ENCODE measurements at places on chromosomes 1 and 21.

GRCh38 chr1:154878371-154879037, 8.4 kb upstream of the KCNN3 start:
- peak; percentile 92 for DNase-seq

GRCh38 chr1:59690171-59690930, 124.4 kb upstream of the HOOK1 start:
- DNase-seq = no peak

DNA sequence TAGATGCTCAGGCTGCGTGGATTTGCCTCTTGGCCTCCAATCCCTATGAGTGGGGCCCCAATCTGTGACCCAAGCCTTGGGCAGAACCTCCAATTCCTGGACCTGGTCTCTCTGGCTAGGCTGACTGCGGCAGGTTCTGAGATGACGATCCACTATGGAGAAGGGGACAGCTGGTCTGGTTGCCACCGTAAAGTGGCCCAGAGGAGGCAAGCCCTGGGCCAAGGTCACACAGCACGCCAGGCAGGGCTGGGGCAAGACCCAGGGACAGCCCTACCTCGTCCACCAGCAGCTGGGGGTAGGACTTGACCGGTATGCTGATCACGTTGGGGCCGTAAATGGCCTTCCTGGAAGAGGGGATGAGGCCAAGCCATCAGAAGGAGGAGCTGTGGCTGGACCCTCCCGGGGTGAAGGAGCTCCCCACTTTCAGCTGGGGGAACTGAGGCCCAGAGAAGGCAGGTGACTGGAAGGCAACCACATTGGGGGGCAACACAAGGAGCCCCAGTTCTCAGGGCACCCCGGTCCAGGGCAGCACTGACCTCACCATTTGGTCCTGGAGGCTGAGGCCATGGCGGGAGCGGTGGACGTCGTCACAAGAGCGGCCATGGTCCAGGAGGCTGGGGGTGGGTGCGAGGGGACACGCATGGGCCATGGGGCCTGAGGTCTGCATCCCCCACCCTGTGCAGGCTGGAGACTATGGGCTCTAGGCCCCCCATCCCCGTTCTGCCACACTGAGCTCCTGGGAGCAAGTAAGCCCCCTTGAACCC, 9.8 kb downstream of the ATP13A2 start:
- DNase-seq = no peak

DNA sequence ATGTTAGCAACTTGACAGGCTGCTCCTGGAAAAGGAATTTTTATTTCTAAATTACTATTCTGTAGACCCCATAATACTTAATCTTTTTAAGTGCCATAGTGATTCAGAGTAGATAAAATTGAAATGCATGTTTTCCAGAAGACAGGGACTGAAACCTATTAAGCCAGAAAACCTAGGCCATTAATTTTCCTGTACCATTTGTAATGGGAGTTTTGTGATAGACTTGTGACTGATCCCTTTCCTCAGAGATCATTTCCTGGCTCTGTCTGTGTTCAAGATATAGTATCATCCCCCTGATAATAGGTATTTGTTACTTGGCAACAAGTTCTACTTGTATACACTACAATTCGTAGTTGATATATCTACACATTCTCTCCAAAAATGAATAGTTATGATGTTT, 1609.8 kb downstream of the AMY1C start:
- no peak for DNase-seq

- no peak for DNase-seq
These were observed 26.4 kb downstream of the FOXO6 start for GRCh38 chr1:41387667-41388091.

- DNase-seq = no peak
These were observed 61.2 kb downstream of the GBP6 start for GRCh38 chr1:89425056-89425455.

DNA sequence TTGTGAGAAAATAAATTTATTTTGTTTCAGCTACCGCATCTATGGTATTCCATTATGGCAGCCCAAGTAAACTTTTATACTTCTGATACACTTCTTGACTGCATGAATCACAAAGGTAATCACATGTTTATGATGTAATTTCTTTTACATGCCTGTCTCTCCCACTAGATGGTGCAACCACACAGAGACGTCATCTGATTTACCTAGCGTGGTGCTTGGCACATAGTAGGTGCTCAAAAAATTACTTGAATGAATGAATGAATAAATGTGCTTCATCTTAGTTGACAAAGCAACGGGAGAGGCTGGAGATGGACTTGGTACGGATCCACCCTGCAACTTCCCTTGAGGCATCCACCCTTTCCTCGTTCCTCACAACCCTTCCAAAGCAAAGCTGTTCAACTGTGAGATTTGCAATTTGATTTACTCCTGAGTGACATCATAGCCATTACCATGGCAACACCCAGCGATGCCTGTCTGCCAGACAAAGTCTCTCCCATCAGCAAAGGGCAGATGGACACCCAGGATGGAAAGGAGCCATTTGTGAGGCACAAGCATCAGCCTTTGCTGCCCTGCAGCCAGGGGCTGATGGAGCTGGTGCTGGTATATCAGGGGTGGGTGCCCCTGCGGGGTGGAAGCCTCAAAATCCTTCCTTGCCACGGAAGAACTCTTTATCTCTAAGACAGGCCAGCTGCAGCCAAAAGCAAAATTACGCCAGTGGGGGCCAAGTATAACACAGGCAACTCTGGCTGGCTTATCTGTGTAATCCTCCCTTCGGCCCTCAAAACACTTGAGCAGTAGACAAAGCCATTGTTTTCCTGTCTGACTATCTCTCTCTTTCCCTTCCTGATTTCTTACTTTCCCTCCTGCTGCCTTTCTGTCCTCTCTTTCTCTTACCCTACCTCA, 18.9 kb upstream of the VWA5B1 start:
- no peak for DNase-seq

DNA sequence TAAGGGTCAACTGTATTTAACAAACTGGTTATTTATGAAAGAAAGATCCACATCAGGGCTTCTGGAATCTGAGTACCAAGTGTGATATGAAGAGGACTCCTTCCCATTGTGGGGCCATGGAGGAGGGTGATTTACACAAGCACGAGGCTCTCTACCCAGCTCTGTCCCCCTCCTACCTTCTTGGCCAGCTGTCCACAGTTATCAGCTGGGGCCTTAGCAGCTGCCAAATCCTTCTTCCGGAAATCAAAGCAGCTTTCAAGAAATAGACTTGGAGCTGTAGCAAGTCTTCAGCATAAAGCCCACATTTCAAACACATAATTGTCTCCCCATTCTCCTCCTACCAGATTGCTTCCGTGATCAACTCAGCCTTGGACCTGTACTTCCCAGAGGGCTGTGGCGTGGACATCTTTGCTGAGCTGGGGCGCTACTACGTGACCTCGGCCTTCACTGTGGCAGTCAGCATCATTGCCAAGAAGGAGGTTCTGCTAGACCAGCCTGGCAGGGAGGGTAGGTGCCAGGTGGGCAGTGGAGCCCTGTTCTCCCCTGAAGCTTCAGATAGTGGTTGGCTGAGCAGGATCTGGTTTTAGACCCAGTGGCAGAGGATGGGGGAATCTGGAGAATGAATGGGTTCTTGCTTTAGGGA, 15.5 kb downstream of the AZIN2 start:
- no peak for DNase-seq

DNA sequence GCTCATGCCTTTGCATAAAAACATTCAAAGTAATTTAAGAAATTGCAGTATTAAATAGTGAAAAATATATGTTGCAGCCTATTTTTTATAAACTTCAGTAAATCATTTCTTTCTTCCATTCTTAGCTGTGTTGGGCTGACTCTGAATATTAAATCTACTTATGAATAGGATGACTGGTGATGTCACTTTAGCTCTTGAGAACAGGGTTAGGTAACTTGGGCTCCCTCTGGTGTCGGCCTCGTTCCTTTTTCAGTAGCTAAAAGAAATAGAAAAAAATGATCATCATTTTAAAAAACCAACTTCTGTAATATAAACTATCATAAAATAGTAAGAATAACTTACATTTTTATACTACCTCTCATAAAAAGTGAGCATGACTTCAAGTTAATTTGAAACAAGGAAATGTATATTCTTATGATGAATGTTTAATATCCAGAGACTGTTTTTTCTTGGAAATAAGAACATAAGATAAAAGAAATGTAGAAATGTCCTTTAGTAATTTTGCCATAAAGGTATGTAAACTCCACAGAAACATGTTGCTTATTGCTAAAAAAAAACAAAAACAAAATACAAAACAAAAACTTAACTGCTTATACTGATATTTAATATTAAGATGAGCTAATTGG, 26.8 kb upstream of the NCAM2 start:
- DNase-seq = no peak

- no peak for DNase-seq
These were observed 108.5 kb downstream of the NIBAN1 start for GRCh38 chr1:184865831-184866230.

DNA sequence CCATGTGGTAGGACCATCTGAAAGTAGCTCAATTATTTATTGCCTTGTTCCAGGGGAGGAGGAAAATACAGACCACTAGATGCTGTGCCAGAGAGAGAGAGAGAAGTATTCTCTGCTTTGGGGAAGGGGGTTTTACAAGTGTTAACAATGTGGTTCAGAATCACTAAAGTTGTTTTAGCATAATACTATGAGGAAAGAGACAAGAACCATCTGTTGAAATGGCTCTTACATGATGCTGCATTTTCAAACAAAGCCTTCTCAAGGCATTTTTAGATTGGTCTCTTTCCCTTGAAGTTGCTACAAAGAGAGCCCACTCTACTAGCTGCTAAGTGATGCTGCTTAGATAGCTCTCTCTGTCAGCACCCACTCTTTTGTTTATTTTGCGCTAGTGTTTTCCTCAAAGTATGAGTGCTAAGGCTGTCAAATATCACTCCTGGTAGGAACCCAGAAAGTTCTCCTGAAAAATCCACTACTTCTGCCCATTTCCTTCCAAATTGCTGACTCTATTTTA, 255.1 kb downstream of the NFIA start:
- DNase-seq = no peak

DNA sequence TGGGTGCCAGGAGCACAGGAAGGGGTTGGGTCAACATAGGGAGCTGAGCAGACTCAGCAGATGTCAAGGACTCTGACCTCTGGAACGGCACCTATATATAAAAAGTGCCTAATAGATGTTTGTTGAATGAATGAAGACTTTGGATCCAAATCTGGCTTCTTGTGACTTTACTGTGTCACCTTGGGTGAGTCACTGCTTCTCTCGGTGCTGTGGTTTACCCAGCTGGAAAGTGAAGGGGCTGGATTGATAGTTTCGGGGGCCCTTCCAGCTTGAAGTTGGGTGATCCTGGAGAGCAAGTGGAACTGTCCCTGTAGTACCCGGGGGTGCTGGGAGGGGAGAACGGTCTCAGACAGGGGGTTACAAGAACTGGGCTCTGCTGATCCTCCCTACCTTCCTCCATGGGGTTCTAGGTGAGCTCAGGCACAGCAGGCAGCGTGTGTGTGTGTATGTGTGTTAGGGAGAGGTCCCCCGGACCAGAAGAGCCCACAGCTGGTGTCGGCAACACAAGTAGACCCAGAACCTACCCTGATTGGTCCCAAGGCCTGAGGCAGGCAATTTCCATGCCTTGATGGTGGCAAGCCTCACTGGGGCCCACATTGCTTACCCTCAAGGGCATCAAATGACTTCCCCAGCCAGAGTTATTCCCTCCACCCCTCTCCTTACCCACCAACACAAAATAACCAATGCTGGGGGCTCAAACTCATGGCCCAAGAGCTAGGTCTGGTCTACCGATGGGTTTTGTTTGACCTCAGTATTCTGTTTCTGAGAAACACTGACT, 5.5 kb upstream of the PADI1 start:
- no peak for DNase-seq

- no peak for DNase-seq
These were observed 125.7 kb upstream of the TMPRSS15 start for GRCh38 chr21:18529254-18529653.

GRCh38 chr1:24465638-24466037, 37.0 kb upstream of the RCAN3 start:
- DNase-seq = no peak

DNA sequence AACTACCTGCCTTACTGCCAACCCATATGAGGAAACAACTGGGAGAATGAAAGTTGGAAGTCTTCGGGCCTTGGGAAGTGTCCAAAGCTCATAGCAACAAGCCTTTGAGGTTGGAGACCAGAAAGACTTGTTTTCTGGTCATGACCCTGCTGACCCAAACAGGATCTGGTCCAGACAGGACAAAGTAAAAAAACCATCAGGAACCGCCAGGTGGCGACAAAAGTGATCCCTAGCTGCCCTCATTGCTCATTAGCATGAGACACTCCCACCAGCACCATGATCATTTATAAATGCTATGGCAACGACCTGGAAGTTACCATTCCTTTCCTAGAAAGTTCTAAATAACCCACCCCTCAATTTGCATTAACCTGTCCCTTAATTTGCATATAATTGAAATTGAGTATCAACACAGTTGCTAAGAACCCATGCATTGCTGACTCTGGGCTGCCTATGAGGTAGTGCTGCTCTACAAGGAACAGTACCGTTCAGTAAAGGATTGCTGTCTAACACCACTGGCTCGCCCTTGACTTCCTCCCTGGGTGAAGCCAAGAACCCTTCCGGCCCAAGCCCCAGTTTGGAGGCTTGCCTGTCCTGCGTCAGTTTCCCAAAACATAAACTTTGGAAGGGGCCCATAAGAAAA, 89.0 kb downstream of the URB2 start:
- DNase-seq = no peak

DNA sequence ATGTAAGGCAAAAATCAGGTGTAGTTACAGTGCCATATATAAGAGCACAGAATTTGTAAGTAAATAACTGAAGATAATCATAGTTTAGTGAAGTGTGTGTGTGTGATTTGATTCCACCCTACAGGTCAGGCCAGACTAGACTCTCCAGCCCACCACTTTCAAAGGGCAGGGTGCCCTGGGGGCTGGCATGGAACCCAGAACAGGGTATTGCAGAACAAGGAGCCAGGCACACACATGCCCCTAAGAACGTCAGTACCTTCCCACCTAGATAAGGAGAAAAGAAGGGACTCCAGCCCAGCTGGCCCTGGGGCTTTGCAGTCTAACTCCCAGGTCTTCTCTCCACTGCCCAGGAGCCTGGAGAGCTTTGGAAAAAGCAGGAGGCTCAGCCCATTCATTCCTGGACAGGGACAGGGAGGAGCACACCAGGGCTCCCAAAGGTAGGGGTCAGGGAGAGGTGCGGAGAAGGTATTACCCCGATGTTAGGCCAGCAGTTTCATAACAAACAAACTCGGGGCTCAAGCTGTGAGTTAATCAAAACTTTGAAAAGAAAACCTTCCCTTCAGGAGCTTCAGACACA, 149.7 kb upstream of the VANGL1 start:
- peak; percentile 73 for DNase-seq

DNA sequence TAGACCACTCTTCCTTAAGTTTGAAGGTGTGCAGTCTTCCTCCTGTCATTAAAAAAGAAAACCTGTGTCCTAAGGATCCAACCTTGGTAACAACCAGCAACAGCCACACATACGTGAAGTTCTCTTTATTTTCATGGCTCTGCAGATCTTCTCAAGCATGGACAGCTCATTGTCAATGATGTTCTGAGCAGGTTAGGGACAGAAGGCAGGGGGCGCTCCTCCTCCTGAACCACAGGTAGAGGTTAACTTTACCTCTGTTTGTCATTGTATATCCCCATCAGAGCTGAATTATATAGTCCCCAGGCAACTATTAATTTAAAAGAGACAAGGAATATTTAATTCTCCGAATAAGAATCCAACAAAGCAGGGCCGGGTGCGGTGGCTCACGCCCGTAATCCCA, 52.5 kb upstream of the CR2 start:
- no peak for DNase-seq

- no peak for DNase-seq
These were observed at the start of gene NR0B2 for GRCh38 chr1:26913754-26914619. NR0B2 (minus strand) TSS chr1:26913975; CDS start chr1:26913940, 35 bp downstream.

- DNase-seq = no peak
These were observed 61.6 kb downstream of the EDEM3 start for GRCh38 chr1:184693011-184693410.
